ENCODE measurements at places on chromosomes 12 and 14.

DNA sequence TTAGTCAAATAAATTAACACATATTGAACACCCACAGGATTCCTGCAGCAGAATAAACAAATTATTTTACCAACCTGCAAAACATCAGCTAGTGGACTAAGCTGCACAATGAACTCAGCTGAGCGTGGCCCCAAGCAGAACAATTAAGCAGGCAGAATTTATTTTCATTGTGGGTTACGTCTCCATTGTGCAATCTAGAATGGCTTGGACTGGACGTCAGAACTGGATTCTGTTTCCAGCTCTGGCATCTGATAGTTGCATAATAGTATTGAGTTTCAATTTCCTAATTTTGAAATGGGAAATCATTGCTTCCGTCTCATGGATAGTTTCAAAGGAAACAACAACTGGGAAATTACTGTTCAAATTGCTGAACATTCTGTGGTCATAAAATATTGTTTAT is 35.5 kb upstream of the RERG start:
- no peak for DNase-seq

DNA sequence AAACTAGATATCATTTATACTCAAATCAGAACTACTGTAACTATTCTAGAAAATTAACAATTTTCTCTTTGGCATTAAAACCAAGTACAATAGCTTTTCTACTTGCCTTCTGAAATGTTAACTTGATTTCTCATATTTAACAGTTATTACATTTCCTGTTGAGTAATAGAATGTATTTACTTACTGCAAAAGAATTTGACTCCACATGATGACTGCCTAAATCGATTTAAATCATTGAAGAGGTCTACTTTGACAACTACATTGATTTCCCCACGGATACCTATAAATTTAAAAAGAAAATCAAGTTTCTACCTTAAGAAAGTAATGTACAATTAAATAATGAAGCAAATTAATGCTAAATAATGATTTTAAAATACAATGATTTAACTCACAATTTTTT is 18.9 kb downstream of the C2CD5 start:
- DNase-seq, result no peak

DNA sequence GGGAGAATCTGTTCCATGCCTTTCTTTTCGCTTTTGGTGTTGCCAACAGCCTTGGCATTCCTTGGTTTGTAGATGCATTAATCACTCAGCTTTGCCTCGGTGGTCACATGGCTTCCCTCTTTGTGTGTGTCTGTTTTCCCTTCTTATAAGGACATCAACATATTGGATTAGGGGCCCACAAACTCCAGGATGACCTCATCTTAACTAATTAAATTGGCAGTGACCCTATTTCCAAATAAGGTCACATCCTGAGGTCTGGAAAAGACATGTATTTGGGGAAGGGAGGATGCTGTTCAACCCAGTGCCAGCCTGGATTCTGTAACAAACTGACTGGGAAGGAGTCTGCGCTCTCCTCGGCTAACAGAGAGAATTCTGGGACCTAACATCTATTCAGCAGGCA is 365.7 kb upstream of the FKBP4 start:
- no peak for DNase-seq

GRCh38 chr12:110600254-110600653 is 13.7 kb upstream of the TCTN1 start:
- DNase-seq, result no peak
